ENCODE measurements at places on chromosomes 2 and 18.
A peak's percentile ranks its signal among the peaks of the same experiment; 100 is the strongest.

- DNase-seq = no peak
These were observed 33.8 kb upstream of the POU3F3 start for GRCh38 chr2:104820126-104820525.

DNA sequence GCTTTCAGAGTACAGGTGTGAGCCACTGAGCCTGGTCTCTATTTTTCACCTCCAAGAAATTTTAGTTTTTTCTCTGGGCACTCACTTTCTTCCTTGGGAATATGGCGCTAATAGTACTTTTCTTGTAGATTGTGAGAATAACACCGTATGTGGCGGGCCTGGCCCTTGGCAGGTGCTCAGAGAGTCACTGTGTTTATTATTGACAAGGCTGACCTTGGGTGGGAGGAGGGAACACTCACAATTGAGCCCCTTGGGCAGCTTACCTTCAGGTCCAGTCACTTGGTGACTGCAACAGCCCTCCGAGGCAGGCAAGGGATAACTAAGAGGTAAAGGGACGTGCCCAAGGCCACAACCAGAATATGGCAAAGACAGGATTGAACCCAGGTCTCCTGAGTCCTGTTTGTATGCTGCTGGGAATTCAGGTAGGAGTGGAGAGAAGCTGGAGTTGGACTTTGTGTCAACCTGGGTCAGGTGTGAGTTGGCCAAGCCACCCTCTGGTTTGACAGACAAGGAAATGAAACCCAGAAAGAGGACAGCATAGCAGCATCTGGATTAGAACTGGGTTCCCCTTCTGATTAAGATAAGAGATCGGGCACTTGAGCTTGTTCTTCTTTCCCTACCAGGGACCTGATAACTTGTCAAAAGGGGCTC, 2.8 kb upstream of the STK25 start:
- no peak for DNase-seq

DNA sequence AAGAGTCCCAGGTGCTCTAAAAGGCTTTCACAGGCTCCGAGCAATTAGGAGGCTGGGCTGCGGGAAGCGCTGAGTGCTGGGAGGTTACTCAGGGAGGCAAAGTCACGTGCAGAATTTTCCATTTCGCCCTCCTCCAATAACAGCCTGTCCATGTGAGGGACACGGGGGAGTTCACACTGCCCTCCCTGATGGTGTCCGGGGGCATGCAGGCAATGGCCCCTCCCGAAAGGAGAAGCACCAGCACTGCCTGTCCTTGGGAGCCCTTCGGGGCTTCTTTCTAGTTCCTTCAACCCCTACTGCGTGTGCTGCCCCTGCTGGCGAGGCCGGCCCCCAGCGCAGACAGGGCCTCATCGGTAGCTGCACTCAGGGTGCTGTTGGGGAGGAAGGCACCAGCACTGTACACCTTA, 63.1 kb upstream of the HPCAL1 start:
- DNase-seq = no peak

DNA sequence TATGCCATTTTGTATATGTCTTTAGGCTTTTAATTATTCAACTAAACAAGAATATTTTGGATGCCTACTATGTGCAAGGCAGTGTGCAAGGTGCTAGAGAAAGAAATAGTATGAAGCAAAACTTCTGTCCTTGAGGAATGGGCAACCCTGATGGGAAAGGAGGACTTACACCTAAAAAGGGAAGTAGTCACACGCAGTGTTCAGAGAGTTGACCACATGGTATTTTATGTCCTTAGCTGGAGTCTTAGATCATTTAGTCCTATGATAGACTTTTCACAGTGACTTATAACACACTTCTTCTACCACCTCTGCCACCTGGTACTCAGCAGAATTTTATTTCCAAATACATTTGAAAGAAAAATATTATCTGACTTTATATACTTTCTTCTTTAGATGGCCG, 291.6 kb downstream of the PLCL1 start:
- no peak for DNase-seq

GRCh38 chr2:33531549-33532059, 55.2 kb downstream of the RASGRP3 start:
- no peak for DNase-seq

- DNase-seq = no peak
These were observed 10.5 kb upstream of the TMEM177 start for GRCh38 chr2:119668546-119668945.

GRCh38 chr2:202718614-202719013, 83.8 kb downstream of the FAM117B start:
- no peak for DNase-seq

DNA sequence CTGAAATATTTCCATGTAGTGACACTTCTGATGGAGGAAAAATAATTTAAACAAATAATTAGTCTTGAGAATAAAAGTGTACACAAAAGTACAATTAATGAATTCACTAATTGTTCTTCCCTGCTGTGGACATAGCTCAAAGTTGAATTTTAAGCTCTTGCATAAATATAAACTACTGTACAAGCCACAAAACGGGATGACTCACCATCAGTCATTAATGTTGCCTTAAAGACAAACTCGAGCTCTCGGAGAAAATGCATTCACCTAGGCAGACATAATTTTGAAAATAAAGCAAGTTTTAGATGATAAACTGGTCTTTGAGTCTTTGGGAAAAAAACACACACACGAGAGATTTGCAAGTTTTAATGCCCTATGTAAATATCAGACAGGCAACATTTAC, 436.4 kb downstream of the ZNF521 start:
- DNase-seq = no peak

- no peak for DNase-seq
These were observed 60.3 kb downstream of the CACNB4 start for GRCh38 chr2:152038441-152038958.

DNA sequence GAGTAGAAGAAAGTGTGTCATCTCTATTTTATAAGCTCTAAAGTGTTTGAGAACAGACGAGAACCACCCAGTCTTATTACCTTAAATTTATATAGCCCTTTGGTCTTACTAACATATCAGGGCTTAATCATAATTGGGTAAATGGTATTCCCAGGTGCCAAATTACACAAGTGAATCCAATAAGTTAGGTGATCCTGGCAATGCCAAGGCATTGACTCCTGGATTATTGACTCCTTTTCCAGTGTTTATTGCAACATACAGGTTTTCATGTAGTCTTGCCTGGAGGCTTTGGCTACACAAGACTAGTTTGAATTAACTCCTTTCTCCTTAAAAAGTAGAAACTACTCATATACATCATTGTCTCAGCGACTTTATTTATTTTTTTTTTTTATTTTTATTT, 59.7 kb upstream of the MAPRE2 start:
- no peak for DNase-seq

DNA sequence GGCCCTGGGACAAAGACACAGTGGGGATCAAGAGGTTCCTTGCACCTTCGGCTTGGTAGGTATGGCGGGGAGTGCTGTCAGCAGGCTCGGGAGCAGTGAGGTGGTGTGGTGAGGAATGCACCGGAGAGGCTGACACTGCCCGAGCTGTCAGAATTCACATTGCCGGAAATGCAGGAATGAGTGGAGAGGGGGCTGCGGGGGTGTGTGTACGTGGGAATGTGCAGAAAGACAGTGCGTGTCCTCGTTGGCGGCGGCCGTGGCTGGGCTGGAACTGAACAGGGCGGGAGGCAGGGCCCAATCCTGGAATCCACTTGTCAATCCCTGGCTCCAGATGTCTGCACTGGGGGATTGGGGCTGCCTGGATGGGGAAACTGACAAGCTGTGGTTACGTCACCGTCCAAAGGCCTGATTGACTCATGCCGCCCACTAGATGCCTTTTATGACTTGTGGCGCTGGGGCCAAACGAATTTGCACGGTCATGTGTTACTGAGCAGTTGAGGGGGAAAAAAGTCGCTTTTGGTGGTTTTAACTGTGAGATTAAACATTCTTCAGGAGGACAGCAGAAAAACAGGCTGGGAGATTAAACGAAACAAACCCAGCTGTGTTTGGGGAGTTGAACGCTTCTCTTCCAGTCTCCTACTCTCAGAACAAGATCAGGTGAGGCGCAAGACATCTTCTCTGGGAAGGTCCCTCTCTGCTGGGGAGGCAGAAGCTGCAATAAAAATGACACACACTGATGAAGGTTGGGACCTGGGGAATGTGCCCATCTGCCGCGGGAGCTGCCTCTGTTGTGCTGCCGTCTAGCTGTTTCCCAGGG, 189.4 kb upstream of the GLI2 start:
- no peak for DNase-seq

GRCh38 chr2:64837116-64837731, 152.0 kb upstream of the SLC1A4 start:
- DNase-seq = no peak

DNA sequence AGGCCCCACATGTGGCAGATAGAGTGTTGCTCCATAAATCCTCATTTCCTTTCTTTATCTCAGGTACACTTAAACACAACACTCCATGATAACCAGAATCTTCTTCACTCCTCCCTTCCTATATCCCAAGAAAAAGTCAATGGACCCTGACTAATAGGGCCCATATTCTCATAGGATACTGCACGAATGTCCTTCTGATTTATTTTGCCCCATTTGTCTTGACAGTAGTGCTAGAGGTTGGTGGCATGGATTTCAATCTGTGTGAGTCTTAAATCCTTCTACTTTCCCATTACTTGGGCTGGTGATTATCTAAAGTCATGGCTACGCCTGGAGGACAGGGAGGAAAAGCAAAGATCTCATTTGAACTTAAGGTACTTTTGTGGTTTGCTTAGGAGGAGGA, 156.0 kb downstream of the ACOXL start:
- DNase-seq = no peak

GRCh38 chr2:230203110-230203676, 16.6 kb downstream of the SP110 start:
- DNase-seq = no peak

DNA sequence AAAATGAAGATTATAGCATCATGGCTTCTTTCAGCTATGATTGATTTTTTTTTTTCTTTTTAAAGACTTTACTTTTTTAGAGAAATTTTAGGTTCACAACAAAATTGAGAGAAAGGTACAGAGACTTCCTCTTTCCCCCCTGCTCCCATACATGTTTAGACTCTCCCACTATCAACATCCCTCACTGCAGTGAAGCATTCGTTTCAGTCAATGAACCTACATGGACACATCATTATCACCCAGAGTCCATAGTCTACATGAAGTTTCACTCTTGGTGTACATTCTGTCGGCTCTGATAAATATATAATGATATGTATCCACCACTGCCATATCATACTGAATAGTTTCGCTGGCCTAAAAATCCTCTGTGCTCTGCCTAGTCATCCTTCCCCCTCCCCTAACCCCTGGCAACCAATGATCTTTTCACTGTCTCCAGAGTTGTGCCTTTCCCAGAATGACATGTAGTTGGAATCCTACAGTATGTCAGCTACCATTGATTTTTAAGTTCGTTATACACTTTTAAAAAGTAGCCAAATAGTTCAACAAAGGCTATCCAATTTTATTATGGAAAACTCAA, 86.8 kb downstream of the GPD2 start:
- DNase-seq = no peak

GRCh38 chr2:147214914-147215313, 629.9 kb upstream of the ACVR2A start:
- DNase-seq = no peak

DNA sequence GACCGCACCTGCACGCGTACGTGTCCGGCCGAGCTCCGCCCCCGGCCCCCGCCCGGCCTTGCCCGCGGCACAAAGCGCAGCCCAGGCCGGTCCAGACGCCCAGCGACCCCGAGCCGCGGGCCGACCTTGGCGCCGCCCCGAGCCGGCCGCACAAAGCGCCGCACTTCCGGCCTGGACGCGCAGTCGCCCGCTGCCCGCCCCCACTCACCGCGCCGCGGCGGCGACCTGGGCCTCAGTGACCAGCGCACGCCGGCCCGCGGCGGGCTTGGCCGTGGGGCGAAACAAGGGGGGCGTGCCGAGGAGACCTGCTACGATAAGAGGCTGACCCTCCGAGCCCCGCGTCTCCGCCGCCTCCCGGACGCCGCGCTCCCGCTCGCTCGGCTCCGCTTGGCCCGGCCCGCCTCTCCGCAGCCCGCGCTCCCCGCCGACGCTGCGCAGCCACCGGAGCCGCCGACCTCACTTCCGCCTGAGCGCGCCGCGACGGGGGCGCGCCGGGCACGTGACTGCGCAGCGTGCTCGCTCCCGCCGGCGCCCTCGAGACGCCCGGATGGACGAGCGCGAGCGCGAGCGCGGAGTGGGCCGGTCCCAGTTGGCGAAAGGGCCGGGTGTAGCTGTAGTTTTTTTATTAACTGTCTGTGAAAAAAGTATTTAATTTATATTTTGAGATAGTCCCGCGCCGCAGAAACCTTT, at the start of gene FAM168B:
TSS of gene FAM168B (minus strand) at position 455 of the 690 bp plus-strand sequence. CDS start 10,814 bp downstream, outside the sequence.
- peak; percentile 81 for DNase-seq

DNA sequence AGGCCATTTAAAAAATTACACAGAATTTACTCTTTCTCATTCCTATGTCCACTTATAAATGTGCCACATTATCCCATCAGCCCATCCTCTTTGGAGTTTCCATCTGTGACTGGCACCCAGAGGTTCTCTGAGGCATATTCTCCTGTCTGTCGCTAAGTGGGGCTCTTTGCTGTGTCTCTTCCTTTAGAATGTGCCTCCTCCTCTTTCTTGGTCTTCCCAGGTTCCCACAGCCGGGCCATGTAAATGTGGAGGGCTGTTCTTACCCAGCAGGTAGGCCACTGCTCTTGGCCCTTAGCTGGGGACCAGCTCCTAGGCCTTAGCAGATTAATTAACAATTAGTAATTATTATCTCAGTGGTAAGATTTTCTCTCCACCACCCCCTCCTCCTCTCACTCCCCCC, 167.0 kb downstream of the INSIG2 start:
- DNase-seq = no peak

- no peak for DNase-seq
These were observed 321.2 kb upstream of the FANCL start for GRCh38 chr2:58562276-58562675.

DNA sequence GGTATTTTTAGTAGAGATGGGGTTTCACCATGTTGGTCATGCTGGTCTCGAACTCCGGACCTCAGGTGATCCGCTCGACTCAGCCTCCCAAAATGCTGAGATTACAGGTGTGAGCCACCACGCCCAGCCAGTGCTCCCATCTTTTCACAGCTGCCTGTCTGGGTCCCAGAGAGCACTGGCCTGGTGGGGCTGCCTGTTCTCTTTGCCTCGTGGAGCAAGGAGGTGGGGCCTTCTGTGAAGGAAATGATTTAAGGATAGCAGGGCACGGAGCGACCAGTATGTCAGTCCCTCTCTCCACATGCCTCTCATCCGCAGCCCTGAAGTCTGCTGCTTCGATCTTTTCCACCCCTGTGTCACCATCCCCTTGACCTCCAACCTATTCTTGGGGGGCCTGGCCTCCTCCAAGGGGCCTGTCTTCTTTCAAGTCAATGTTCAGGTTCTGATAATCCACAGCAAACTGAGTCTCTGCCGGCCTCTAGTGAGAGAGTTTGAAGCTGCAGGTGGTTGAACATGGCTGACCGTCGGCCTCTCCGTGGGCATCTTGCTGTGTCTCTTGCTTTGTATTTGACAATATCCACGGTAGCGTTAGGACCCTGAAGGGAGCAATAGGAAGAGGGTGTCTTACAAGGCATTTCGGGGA, 28.2 kb upstream of the GIGYF2 start:
- no peak for DNase-seq

GRCh38 chr18:24190590-24190989, 51.7 kb downstream of the CABYR start:
- no peak for DNase-seq

GRCh38 chr2:88711897-88712296, 20.4 kb downstream of the RPIA start:
- DNase-seq = no peak
